Central memory CD8-positive, alpha-beta T cell (primary cell): ENCODE measurements at places on chromosomes 16 and 17.

GRCh38 chr17:66537502-66537901 is 235.1 kb downstream of the PRKCA start:
- no peak for DNase-seq

DNA sequence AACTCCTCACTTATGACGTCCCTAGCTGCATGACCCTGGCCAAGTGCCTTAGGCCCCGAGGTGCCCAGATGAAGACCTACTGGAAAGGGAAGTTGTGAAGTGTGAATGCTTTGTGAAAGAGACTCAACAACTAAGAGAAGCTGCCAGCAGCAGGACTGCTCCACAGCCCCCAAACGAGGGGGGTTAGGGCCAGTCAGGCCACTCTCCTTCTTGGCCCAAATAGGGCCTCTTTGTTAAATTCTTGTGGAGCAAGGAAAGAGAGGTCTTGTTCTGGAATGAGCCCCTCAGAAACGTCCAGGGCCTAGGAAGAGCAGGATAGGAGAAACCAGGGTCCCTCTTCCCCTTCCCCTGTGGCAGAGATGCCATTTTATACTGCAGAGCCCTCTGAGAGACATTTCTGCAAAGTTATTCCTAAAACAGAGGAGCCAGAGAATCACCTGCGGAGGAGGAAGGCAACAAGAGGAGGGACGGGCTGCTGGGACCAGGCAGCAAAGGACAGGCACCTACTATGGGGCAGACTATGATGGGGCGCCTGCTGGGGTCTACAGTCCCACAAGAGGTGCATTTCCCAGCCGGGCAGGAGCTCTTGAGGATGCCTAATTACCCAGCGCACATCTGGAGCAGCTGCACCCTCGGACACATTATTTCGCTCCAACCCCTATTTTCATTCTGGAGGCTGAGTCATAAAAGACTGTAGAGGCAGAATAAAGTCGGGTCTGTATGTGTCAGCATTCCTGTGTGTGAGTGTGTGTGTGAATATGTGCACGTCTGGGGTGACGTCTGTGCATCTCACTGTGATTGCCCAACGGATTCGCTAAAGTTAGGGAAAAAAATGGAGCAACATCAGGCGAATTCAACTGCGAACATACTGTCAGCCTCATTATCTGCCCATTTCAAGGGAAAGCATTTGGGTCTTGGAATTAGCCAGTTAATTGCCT is 11.4 kb upstream of the HOXB9 start:
- no peak for DNase-seq

GRCh38 chr17:46832945-46833839 is 14.7 kb upstream of the WNT3 start:
- no peak for DNase-seq

DNA sequence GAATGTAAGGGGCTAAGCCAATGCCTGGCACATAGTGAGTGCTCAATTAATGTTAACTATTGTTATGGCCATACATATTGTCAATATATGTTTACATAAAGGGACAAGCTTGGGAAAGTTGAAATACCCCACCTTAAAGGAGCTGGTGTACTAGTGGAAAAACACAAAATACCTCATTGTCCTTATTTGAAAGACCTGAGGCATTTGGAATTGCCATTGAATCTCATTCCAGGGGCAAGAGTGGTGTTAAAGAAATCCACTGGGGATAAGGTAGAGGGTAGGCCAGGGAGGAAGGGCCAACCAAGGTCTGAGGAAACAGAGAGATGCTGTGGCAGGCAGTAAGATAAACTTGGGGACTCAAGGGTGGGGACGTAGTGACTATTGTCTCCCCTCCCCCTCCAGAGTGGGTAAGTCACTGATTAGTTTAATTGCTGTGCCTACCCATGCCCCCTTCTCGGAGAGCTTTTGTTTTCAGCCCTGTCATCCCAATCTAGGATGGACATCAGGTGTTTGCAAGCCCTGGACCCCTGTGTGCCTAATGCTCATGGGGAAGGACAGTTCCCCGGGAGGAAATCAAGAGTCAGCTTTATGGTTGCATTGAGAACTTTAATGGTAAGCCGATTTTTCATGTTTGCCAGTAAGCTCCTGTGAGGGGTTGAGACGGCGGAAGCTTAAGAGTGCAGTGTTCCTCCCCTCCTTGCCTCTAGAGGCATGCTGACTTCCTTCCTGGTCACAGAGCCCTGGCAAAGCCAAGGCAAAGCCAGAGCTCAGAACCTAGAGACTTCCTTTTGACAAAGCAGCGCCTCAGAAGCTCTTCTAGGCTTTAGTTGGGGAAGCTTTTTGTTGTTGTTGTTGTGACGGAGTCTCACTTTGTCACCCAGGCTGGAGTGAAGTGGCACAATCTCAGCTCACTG is 2.5 kb upstream of the HEATR9 start:
- DNase-seq: no peak

DNA sequence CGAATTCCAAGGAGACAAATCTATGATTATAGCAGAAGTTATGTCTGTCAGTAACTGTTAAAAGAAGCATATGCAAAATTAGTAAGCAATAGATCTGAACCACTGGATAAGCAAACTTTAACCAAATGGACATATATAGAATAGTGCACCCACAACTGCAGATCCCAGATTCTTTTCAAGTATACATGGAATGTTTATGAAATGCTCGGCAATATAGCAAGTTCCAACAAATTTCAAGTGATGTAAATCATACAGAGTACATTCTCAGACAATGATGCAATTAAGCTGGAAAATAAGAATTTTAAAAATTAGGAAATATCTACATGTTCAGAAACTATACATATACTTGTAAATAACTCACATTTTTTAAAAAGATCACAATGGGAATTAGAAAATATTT is 8.4 kb upstream of the HELZ start:
- no peak for DNase-seq

DNA sequence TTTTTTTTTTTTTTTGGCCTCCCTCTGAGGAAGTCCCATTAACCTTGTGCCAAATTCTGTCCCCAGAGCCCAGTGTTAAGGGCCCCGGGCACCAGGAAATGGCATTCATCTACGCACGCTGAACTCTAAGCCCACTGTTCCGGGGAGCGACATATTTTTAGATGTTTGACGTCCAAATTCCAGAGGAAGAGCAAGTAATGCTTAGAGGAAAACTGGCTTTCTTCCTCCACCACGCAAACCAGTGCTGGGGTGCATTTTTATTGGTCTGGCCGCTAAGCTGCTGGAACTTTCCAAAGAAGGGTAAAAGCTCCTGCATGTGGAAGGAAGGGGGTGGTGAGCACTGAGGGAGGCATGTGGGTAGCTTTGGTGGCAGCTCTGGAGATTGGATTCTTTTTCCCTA is 8.3 kb downstream of the WFDC1 start:
- DNase-seq: no peak
